Effector memory CD8-positive, alpha-beta T cell (primary cell): ENCODE measurements at places on chromosomes 3 and 15.
A peak's percentile ranks its signal among the peaks of the same experiment; 100 is the strongest.

- no peak for DNase-seq
Measured at GRCh38 chr3:133525435-133525834, 48.1 kb upstream of the CDV3 start.

- DNase-seq, result no peak
Measured at GRCh38 chr3:153980252-153980590, 141.0 kb upstream of the ARHGEF26 start.

GRCh38 chr3:168239287-168239686 is 143.6 kb upstream of the GOLIM4 start:
- no peak for DNase-seq

DNA sequence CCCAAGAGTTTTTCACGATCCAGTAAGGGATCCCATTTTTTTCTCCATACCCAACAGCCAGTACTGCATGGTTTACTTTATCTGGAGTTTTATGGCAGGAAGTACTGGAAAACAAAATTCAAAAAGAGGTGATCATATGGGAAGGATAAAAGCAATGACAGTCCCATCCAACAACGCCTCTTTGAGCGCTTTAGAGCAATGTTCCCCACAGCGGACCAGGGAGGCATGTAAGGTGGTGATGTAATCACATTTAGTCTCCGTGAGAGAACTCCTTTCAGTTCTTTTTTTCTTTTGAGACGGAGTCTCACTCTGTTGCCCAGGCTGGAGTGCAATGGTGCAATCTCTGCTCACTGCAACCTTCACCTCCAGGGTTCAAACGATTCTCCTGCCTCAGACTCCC is 21.8 kb downstream of the CTSH start:
- DNase-seq, result no peak

DNA sequence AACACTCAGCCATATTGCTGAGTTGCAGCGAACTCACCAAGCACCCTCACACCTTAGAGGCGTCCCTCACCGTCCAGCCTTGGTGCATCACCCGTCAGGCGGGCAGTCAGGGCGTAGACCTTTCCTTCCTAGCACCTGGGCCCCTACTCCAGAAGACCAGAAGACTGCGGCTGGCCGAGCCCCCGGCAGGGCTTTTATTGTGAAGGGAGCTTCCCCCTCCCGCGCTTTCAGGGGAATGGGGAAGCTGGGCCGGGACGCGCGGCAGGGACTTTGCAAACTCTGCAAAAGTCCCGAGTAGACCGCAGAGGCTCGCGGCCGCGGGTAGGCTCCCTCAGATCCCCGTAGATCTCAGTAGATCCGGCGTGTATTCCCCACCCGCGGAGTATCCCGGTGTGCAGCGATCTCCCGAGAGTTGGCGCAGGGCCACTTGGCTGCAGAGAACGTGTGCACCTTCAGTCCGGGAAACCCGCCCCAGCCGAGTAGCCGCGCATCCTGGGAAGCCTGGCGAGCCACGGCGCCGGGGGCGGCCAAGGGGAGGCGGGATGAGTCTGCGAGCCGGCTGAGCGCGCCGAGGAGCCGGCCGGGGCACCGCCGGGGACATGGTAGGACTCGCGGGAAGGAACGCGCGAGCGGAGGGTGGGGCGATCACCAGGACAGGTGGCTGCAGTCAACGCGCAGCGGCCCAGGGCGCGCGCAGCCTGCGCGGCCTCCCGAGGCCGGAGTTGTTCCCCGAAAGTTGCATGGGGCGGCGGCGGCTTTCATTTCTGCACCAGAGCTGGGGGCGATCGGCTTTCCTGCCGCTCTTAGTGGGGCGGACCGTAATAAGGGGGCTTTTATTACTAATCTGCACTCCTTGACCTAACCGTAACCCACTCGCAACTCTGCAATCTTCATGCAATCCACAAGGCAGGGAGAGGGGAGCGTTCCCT is at the start of gene GASK1A:
Gene GASK1A (plus strand): TSS at position 268 of the 929 bp plus-strand sequence. CDS start 332 bp downstream, at position 600.
- peak; percentile 6 for DNase-seq

DNA sequence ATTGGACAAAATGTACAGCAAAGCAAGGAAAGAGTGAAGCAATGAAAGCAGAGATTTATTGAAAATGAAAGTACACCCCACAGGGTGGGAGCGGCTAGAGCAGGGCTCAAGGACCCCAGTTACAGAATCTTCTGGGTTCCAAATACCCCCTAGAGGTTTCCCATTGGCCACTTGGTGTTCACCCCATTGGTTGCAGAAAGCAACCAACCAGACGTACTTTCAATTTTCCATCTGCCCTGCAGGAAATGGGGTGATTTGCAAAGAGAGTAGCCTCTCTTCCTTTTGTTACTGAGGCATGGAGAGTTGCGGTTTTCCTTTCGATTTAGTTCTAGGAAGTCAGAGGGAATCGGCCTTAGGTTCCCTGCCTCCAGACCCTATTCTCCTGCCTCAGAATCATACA is 2.4 kb downstream of the PML start:
- no peak for DNase-seq

DNA sequence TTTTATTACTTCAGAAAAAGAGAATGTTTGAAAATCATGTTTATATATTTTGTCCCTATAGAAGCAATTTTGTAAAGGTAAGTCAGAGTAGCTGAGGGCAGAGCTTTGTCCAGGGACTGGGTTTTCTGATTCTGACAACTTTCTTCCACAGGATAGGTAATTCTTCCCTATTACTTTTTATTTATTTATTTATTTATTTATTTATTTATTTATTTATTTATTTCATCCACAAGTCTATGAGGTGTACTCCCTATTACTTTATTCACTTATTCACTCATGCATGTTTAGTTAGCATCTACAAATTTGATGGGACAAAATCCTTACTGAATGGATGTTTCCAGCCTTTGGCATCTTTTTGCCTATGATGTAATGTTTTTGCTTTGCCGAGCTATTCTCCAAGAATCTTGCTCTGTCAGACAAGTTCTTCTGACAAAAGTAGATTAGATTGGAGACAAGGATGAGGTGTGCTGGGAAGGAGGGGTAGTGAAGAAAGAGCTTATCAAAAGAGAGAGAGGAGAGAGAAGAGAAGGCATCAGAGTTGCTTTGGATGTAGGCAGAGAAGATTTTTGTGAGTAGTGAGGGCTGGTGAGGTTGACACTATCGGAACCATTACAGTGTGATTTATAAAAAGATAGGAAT is 119.4 kb downstream of the SPATA16 start:
- DNase-seq, result no peak
